ENCODE measurements at places on chromosomes 12 and 14.
A peak's percentile ranks its signal among the peaks of the same experiment; 100 is the strongest.

DNA sequence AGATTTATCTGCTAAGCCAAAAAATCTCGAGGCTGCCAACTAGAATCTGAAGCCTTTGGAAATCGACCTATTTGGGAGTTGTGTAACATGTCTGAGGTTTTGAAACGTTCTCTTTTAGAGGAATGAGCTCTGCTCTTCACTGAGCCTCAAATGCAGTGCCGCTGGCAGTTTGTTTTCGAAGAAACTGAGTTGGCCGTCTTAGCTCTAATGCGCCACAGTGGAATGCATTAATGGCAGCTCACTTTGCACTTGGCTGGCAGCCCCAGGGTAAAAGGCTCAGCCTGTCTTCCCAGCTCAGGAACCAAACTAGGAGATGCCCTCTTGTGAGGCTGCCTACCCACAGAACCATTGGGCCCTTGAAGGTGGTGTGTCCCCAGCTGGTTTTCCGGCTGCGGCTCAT, 53.8 kb downstream of the SFSWAP start:
- DNase-seq = no peak

GRCh38 chr12:121331248-121331647, 21.0 kb downstream of the ANAPC5 start:
- DNase-seq = no peak

- DNase-seq = no peak
These were observed 32.9 kb downstream of the SLC38A4 start for GRCh38 chr12:46792925-46793324.

- DNase-seq = no peak
These were observed 25.4 kb upstream of the A2ML1 start for GRCh38 chr12:8796831-8797626.

- peak; percentile 16 for DNase-seq
These were observed 615.1 kb downstream of the TMEM121 start for GRCh38 chr14:106141242-106142220.

DNA sequence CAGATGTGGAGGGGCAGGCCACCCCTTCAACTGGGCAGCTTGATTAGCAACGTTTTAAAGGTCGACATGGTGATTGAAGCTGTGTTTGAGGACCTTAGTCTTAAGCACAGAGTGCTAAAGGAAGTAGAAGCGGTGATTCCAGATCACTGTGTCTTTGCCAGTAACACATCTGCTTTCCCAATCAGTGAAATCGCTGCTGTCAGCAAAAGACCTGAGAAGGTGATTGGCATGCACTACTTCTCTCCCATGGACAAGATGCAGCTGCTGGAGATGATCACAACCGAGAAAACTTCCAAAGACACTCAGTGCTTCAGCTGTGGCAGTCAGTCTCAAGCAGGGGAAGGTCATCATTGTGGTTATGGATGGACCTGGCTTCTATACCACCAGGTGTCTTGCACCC, 23.9 kb upstream of the AICDA start:
- no peak for DNase-seq

DNA sequence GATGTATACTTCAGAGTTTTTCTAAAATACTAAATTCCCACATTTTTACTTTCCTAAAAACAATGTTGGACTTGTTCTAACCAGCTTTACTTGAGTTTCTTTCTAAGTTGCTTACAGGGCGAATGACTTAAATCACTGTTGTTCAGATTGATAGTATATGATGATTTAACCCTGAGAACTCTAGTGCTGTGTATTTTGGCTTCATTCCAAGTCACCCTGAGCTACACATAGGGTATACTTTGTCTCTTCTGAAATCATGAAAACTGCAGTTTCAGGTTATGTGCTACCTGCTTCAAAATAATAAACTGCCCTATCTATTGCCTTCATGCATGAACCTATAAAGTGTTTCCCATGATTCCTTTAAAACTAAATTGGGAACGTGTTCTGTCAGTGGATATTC, 162.5 kb upstream of the PDE3A start:
- DNase-seq = no peak

DNA sequence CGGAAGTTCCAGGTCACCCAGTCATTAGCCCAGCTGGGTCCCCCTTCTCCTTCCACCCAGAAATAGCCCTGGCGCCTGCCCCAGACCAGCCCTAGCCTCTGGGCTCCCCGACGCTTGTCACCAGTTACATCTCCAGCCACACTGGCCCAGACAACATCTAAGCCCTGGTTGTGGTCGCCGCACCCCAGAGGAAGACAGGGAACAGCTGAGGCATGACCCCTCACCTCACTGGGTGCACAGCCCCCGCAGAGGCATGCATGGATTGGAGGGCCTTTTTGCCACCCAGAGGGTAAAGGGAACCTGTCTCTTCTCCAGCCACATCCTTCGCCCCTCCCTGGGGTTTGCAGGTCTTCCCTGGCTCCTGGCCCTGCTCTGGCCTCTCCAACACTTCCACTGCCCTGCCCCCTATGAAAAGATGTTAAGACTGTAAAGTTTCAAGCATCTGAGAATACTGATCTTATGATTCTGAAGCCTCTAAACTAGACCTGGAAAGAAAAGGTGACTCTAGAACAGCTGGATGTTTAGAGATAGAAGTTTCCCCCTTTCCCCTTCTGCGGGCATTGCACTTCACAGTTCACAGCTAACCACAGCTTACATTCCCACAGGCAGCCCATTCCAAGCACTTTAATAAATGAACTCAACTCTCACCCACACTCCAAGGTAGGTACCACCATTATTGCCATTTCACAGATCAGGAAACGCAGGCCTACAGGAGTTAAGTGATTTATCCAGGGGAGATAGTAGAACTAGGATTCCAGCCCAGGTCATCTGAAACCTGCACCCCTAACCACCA, 14.7 kb downstream of the TMEM119 start:
- no peak for DNase-seq

- no peak for DNase-seq
These were observed 2.9 kb downstream of the SRP54 start for GRCh38 chr14:34985740-34986139.

DNA sequence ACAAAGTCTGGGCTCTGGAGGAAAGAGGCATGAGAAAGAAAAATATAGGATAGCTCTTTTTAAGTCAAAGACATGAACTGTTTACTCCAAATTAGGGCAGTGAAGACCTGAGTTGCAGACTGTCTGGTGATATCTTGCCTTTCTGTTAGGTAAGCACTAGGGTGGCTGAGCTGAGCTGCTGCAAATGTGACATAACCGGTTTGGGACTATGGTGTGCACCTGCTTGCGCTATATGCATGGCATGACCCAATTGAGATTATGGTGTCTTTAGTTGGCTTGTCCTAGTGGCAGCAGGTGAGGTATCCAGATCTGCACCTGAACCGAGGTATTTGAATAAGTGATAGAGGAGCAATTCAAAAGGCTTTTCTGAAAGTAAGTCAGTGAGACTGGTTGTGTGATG, 345.6 kb downstream of the APAF1 start:
- DNase-seq = no peak

DNA sequence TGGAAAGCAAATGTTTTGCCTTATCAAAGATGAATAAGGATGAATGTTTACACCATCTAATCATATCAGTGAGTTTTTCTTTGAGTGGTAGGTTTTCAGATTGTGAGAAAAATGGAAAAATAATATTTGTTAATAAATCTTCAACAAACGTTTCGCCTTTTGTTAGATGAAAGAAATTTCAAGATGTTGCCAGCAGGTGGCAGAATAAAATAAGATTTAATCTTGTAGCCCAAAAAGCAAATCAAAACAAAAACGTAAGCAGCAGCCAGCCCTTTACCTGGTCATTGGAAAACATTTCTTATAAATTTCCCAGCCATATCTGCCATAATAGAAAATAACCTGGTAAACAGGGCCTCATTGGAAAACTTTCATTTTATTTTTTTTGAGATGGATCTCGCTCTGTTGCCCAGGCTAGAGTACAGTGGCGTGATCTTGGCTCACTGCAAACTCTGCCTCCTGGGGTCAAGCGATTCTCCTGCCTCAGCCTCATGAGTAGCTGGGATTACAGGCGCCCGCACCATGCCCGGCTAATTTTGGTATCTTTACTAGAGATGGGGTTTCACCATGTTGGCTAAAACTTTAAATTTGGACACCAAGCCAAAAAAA, 15.4 kb upstream of the TMEM120B start:
- no peak for DNase-seq

DNA sequence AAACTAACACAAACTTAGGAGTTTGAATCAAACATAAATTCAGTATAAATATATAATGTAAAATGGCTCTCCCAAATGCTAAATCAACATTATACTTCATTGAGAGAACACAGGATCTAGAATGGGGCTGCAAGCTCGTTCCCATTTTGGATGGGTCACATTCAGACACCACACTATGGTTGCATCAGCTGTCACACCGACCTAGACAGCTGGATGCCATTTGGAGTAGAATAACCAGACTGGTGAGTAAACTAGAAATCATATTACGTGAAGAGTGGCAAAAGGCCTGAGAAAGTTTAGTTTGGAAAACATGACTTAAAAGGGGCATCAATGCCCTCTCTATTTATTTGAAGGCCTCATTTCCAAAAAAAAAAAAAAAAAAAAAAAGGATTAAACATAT, 430.4 kb downstream of the NPAS3 start:
- no peak for DNase-seq

- no peak for DNase-seq
These were observed 124.0 kb downstream of the APAF1 start for GRCh38 chr12:98769068-98769467.

GRCh38 chr14:100565650-100566049, 21.6 kb downstream of the BEGAIN start:
- DNase-seq = no peak

- DNase-seq = no peak
These were observed 1.6 kb downstream of the KRT71 start for GRCh38 chr12:52551216-52551865.

DNA sequence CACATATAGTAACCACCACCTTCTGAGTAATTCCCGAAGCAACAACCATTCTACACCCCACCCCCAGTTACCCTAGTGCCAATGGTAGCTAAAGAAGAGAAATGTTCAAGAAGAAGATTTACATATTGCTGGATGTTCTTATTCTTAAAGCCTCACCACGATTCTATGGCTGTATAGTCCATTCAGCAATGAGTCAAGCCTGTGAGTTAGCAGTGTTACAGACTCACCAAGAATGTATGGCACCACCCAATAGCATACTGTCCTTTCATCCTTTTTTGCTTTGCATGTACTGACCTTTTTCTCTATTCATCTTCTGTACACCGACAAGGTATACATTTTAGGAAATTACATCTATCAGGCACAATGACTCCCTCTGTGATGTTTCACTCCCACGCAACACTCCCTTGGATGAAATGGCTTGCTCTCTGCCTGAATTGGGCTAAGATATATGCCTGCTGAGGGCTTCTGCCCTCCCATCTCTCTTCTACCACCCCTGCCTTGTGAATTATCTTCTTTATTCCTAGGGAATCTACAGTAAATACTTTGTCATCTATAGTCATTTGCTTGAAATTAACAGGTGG, 945.8 kb downstream of the DIO2 start:
- DNase-seq = no peak

DNA sequence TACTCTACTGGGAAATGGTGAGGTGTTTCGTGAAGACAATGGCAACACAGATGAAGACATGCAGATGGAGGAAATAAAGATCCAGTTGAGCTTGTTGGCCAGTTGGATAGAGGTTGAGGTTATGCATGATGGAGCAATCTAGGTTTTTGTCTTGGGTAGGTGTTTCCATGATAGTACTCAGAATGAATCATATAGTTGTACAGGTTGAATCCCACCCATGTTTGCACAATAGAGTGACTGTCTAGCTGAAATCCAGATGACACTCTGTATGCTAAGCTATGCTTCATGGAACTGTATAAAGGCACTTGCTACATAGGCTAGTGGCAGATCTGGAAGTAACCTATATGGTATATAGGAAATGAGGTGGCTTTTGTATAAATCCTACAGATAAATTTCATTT, 264.9 kb downstream of the NAV3 start:
- DNase-seq = no peak

DNA sequence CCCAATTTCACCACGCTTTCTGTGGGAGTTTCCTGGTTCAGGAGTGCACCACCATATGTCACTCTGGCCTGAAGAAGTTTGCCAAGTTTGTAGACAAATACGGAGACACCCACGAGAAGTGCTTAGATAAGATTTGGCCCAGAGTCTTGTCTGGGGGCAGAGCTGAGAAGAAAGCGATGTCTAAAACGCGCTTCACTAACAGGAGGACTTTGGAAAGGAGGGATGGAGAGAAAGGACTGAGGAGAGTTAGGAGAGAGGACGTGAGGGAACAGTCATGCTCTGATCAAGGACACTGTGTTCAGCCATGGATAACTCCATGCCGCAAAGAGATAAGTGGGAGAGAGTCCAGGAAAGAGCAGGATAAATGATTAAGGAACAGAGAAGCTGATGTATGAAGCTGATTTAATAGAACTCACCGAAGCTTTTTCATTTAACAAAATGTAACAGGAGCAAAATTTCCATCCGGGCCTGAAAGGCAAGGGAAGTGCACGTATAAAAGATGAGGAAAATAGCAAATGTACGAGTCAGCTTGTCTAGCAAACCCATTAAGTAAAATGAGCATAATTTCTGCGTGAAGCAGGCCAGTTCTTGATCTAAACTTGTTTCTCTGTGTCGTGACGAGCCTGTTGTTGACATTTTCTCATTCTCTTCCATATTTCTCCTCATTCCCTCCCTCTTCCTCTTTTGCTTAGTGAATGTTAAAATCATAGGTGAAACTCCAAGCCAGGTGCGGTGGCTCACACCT, 23.4 kb upstream of the MAP3K9 start:
- DNase-seq = no peak

- DNase-seq = no peak
These were observed 211.4 kb upstream of the TMEM132C start for GRCh38 chr12:128055567-128055966.
